Putamen (tissue), 1 donor: ENCODE measurements at places on chromosomes 1 and 21.

GRCh38 chr1:116856312-116856711 lies 53.4 kb upstream of the PTGFRN start:
- no peak for DNase-seq

- DNase-seq: no peak
Measured at GRCh38 chr1:54950006-54950368, 30.4 kb upstream of the TMEM61 start.

DNA sequence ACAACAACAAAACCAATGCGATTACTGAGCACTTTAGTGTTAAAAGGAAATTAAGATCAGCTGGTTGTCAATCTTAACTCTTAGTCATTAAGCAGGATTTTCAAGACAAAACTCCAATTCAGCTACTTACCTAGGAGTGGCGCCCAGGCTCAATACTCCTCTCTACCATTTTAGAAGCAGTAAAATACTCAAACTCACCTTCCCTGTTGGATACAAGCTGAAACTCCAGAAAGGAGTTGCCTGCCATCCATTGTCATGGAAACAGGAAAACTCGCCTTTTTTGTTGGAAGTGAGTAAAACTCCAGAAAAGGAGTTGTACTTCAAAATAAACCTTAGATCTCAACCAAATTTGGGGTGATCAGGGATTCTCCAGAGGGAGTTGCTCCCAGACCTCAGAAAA lies 127.0 kb upstream of the F3 start:
- no peak for DNase-seq

- no peak for DNase-seq
Measured at GRCh38 chr1:80910426-80910825, 890.3 kb upstream of the ADGRL2 start.

- no peak for DNase-seq
Measured at GRCh38 chr21:23887725-23888306, 1719.5 kb downstream of the MRPL39 start.

- DNase-seq: no peak
Measured at GRCh38 chr1:95393434-95393833, 159.4 kb downstream of the RWDD3 start.
